Adrenal gland (tissue), 19 donors: ENCODE measurements at places on chromosomes 7 and 10.

GRCh38 chr10:72276013-72276387 lies 2.3 kb downstream of the DDIT4 start:
- DNase-seq, result peak; percentile 69

- DNase-seq, result no peak
Observed at GRCh38 chr7:42453931-42454361, 216.9 kb upstream of the GLI3 start.

DNA sequence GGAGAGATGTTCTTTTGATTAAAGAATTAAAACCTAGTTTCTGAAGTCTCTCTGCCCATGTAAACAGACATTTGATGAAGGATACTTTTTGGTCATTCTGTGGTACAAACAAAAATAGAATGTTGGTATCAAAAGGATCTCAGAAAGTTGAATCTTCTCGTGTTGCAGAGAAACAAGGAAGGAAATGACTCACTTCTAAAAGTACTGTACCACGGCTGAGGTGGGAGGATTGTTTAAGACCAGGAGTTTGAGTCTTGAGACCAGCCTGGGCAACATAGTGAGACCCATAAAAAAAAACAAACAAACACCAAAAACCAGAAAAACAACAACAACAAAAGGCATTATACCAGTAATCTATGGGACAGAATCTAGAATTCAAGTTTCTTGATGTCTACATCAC lies 69.7 kb downstream of the PRSS58 start:
- no peak for DNase-seq

DNA sequence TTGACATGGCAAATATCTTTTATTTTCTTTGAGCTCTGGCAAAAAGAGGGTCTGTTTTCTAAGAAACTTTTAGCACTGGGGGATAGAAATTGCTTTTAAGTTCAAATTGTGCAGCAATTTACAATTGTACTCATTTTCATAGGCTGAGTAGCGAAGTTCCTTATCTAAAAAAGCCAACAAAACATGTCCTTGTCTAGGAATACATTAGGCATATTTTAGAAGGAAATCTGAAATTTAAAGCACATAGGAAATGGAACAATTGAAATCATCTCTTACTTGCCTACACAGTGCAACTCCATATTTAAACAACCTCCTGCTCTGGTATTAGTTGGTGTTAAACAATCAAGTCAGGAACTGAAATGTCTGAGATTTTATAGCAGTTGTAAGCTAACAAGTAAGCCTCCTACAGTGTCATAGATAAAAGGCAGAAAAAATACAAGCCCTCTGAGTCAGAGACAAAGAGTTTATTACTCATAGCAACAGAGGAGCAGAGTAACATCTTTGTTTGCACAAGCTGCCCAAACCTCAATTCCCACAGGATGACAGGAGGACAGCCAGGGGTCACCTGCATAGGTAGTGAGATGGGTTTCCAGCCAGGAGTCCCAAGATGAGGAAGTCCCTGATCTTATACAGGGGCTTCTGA lies 280.2 kb upstream of the HGF start:
- DNase-seq, result peak; percentile 28

- no peak for DNase-seq
Observed at GRCh38 chr7:32091608-32092210, 21.5 kb upstream of the PDE1C start.
